RPMI8226 (cell line): ENCODE measurements at places on chromosomes 2 and 18.

DNA sequence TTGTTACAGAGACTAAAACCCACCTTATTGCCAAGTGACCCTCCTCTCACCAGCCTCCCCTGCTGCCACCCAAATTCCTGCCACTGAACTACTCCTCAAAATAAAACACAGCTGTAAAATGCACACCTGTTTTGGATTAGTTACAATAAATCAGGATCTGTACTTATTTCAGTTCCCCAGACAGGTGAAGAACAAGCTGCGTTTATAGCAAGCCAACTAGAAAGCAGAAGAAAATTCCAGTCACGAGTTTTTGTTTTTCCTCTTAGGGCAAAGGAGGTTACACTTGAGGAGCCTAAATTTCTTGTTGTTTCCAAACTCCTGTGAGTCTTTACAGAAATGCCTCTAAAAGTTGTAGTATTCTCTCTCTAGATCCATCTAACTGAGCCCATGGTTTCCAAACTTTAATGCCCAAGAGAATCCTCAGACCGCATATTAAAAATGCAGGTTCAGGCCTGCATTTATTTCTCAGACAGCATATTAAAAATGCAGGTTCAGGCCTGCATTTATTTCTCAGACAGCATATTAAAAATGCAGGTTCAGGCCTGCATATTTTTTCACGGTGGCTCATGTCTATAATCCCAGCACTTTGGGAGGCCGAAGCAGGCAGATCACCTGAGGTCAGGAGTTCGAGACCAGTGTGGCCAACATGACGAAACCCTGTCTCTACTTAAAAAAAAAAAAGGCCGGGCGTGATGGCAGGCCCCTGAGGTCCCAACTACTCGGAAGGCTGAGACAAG lies 62.2 kb downstream of the ALPK2 start:
- peak; percentile 24 for DNase-seq

DNA sequence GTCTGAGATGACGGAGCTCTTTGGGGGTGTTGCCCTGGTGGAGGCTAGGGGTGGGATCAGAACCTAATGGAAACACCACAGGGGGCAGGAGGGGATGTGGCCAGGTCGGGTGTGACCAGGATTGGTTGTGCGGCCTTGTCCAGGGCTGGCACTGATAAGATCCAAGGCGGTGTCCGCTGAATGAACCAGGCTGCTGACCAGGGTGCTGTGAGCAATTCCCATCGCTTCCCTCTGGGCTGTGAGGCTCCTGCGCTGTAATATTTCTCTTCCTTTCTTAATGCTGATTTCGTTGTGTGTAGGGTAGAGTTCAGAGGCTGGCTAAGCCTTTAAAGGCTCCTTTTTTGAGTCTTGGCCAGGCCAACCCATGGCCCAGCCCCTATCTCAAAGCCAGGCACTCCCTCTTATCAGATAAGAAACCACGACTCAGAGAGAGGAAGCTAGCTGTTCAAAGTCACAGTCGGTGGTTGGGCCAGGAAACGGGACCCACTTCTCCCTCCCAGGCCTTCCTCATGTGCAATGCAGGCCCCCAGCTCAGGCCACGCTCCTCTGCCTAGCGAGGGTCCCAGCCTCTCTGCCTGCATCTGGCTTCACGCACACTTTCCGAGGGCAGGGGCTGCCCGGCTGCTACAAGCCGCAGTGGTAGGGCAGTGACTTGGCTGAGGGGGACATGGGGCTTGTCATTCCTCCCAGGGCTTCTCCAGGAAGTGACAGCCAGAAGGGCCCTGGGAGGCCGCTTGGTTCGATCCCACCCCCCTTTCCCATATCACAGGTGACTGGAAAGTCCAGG lies 26.0 kb upstream of the FOSL2 start:
- DNase-seq = no peak

- DNase-seq = no peak
These were observed 49.3 kb downstream of the MTERF4 start for GRCh38 chr2:241052677-241053360.

DNA sequence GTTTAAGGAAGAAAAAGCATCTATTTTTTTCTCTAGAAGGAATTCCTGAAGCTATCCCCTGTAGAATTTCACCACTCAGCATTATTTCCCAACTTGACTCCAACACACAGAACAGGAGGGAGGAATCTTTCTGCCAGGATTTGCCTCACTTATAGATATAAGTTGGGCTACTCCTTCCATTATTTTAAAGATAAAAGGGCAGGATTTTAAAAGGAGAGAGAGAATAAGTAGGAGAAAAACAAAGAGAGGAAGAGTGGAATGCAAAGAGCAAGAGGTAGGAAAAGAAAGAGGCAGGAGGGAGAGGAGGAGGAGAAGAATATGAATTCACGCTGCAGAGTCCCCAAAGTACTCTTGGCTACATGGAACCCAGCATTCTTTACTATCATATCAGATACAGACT lies 182.5 kb downstream of the TCF4 start:
- no peak for DNase-seq

DNA sequence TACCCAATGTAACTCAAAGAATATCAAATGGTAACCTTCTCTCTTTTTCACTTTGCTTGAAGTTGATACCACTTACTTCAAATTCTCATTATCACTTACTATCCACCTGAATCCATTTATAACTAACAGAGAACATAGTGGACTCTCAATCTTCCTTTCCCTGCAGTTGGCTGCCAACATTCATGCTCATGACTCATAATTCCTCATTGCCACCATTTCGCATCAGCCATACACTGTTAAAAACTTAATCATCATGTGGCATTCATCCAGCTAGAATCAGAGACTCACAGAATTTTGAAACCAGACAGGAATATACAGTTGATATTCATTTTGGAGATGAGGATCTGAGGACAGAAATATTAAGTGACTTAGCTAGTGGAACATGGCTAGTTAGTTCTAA lies 56.8 kb downstream of the SLC4A10 start:
- DNase-seq = no peak

DNA sequence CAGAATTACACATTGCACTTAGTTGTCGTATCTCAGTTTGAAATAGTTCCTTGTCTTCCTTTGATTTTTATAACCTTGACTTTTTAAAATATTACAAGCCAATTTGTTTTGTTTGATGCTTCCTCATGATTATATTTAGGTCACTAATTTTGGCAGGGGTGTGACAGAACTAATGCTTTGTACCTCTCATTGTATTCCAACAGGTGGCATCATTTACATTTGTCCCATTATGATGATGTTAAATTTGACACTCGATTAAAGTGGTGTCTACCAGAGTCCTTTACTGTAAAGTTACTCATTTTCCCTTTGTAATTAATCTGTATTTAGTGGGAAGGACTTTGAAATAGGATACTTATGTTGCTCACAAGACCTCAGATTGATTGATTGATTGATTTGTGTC lies 21.5 kb upstream of the MFSD2B start:
- DNase-seq = peak; percentile 25

DNA sequence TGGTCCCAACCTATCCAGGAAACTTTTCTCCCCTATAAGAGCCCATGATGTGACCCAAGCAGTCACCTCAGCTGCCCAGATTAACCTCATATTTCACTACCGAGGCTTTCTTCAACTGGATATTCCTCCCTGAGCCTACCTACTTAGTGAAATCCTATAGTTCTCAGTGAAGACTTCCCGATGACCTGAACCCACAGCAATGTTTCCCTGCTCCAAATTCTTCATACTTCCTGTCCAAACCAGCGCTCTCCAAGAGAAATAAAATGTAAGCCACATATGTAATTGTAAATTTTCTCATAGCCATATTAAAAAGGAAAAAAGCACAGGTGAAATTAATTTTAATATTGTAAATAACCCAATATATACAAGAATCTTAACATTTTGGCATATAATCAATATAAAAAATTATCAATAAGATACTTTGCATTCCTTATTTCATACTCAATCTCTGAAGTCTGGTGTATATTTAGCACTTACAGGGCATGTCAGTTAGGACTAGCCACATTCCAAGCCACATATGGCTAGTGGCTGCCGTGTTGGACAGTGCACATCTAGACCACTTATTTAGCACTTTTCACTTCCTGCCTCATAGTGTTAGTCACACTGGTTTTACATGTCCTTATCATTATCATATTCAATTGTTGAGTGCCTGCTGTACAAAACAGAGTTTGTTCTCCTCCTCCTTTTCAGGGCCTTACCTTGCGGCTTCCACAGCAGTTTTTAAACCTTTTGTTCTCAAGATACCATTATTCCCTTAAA lies 1.9 kb upstream of the STAT4 start:
- peak; percentile 67 for DNase-seq

DNA sequence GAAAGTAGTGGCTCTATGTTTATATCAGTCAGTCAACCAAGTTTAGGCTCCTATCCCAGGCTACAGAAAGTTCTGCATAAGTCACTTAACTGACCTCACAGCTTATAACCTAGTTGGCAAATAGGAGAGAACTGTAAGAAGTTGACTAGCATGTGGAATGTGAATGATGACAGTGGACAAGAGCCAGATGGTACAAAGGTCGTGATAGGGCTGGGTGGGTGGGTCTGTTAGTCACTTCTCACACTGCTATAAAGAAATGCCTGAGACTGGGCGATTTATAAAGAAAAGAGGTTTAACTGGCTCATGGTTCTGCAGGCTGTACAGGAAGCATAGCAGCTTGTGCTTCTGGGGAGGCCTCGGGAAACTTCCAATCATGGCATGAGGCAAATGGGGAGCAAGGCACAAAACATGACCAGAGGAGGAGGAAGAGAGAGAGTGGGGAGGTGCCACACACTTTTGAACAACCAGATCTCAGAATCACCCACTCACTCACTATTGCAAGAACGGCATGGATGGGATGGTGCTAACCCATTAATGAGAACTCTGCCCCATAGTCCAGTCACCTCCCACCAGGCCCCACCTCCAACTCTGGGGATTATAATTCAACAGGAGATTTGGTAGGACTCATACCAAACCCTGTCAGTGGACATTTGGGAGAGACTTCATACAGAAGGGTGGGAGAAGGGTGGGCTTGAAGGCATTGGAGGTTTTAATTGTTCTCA lies 68.8 kb downstream of the LTBP1 start:
- no peak for DNase-seq

- no peak for DNase-seq
These were observed 244.2 kb upstream of the ACVR2A start for GRCh38 chr2:147600646-147601045.

- no peak for DNase-seq
These were observed 104.9 kb downstream of the ASAP2 start for GRCh38 chr2:9311488-9311887.

DNA sequence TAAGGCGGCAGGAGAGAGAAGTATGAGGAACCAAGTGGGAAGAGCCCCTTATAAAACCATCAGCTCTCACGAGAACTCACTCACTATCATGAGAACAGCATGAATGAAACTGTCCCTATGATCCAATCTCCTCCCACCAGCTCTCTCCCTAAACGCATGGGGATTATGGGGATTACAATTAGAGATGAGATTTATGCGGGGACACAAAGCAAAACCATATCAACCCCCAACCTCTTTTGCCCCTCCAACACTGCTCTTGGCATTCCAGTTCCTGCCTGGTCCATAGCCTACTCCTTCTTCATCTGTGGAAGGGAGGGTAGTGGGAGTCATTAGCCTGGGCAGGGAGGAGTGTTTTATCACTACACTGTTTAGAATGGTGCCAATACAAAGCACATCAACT lies 1.4 kb upstream of the EHD3 start:
- DNase-seq = no peak

GRCh38 chr2:215260097-215260677 lies 51.7 kb upstream of the ATIC start:
- no peak for DNase-seq
